ENCODE measurements at places on chromosomes 7 and 10.

- DNase-seq: no peak
Measured at GRCh38 chr7:151454305-151454704, 14.4 kb upstream of the CRYGN start.

- peak; percentile 100 for DNase-seq
Measured at GRCh38 chr7:92634205-92634604, 44.0 kb upstream of the FAM133B start.

DNA sequence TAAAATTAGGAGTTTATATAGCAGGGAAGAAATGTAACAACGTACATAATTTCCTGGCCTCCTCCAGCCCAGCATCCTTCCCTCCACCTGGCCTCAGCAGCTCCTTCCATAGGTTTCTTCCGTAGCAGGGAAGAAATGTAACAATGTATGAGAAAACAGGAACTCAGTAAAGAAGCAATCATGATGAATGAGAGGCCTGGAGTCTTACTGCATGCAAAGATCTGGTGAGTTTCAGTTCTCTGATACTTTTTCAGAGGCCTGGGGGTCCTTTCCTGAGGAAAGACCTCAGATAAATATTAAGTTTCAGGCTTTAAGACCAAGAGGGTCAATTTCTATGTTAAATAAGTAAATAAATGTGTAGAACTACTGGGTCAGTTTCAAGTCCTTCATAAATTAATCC is 155.7 kb upstream of the C7orf33 start:
- DNase-seq: no peak

DNA sequence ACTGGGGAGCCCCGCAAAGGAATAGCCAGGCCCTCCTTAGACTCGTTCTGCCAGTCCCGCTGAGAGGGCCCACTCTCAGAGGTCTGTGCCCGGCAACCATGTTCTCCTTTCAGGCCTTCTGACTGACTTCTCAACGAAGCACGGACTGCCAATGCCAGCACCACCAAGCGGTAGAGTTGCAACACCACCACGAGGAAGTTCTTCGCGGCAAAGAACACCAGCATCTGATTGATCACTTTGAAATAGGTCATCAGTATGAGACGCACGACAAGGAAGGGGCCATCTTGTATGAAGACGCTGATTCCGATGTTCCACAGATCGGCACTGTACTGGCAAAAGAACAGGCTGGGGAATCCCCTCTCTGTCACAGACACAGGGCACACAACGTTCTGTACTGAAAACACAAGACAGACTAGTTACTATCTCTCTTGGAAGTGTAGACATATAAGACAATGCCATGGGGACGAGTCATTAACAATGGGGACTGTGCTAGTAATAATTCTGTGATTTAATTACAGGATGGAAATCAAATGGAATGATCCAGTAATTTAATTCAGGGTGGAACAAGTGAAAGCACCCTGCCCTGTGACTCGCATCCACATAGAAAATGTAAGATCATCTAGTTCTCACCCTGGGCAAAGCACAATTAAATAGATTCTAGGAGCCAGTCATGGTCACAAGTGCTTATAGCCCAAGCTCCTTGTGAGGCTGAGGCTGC is 42.7 kb downstream of the TMEM26 start:
- DNase-seq: no peak

DNA sequence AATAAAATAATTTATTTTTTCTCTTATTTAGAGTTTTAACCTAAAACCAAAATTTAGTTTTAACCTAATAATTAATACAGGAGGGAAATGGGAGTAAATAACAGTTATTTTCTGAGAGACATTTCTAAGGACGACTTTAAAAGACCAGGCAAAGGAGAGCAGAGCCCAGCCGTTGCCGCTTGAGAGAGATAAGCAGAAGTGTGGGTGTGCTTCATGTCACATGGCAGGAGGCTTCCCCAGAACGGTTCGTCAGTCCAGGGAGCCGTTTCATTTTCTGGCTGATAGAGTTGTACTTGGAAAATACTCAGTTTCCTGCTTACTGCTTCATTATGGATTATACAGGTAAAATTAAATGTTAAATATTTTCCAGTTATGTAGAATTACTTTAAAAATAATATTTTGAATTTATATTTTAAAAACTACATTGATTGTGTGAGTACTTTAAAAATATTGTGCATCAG is 61.4 kb downstream of the ST7 start:
- DNase-seq: peak; percentile 86

DNA sequence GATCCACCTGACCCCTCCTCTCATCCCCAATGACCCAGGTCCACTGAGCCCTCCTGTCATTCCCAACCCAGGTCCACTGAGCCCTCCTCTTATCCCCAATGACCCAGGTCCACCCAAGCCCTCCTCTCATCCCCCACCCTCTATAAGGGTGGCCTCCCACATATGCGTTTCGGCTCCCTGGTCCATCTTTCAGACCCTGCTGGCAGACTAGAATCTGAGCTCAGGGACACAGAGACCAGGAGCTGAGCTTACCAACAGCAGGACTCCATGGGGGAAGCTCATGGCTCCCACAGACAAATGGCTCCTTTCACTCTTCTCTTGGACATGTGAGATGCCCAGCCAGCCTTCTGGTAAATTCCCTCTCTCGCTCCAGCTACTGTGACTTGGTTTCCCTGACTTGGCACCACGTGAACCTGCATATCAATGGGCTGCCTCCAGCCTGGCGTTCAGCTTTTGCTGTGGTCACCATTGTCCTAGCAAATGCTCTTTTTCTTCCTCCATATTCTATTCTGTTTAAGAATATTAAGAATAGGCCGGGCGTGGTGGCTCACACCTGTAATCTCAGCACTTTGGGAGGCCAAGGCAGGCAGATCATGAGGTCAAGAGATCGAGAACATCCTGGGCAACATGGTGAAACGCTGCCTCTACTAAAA is 24.8 kb upstream of the INPP5A start:
- no peak for DNase-seq

- DNase-seq: no peak
Measured at GRCh38 chr10:48739170-48739569, 54.5 kb downstream of the WDFY4 start.

- DNase-seq: no peak
Measured at GRCh38 chr7:27115221-27116026, 12.9 kb upstream of the HOXA2 start.

GRCh38 chr10:13239923-13240322 is 5.7 kb upstream of the UCMA start:
- DNase-seq: no peak

- DNase-seq: no peak
Measured at GRCh38 chr7:4775848-4776623, 613 bp downstream of the AP5Z1 start.

- no peak for DNase-seq
Measured at GRCh38 chr7:21898265-21898930, 47.3 kb downstream of the CDCA7L start.

DNA sequence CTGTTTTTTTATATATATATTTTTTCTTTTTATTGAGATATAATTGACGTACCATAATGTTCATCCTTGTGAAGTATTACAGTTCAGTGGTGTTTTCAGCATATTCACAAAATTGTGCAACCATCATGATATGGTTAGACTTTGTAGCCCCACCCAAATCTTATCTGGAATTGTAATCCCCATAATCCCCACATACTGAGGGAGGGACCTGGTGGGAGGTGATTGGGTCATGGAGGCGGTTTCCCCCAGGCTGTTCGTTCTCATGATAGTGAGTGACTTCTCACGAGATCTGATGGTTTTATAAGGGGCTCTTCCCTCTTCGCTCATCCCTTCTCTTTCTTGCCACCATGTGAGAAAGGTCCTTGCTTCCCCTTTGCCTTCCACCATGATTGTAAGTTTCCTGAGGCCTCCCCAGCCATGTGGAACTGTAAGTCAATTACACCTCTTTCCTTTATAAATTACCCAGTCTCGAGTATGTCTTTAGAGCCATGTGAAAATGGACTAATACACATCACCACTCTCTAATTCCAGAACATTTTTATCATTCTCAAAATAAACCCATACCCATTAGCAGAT is 73.9 kb upstream of the SMNDC1 start:
- peak; percentile 95 for DNase-seq

DNA sequence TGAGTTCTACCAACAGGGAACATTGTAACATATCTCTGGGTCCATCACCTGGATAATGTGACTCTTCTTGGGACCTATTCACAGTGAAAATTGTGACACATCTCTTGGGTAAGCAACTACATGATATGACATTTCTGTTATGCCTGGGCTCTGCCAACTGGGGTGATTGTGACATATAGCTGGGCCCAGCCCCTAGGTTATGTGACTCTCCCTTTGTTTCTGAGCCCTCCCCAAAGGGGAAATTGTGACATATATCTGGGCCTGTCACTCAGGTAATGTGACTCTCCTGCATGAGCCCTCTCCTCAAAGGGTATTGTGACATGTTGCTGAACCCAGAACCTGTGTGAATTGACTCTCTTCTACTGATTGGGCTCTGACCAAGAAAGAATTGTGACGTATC is 22.4 kb upstream of the ZNF107 start:
- DNase-seq: no peak
